RWPE1 (cell line): ENCODE measurements at places on chromosomes 12 and 14.

- DNase-seq, result peak; percentile 52
Measured at GRCh38 chr12:69570545-69571399, 14.5 kb upstream of the CCT2 start.

GRCh38 chr12:1591543-1591942 is 2.8 kb downstream of the FBXL14 start:
- no peak for DNase-seq

DNA sequence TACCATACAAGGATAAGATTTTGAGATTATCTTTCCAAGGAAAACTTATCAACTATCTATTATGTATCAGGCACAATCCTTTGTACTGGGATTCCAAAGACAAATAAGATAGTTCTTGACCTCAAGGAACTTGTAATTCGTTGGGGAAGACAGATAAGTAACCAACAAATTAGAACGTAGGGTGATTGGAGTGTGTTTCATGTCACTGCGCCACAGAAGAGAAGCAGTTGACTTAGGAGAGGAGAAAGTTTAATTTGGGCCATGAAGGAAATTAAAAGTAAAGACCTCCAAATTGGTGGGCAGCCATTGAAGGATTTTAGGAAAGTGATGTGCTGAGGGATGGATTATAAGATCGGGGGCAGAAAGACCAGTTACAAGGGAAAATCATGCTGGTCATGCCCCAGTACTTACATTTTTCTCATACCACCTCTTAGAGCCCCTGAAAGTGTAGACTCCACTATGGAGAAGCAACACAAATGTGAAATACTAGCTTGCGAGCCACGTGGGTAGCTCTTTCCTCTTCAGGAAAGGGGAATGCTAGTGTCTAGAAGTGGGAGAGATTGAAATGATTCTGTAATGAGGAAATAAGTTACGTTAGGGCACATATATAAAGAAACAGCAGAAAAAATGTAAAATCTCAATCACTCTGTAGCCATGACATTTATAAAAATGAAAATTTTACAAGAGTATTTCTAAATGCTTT is 148.7 kb downstream of the ETV6 start:
- no peak for DNase-seq

DNA sequence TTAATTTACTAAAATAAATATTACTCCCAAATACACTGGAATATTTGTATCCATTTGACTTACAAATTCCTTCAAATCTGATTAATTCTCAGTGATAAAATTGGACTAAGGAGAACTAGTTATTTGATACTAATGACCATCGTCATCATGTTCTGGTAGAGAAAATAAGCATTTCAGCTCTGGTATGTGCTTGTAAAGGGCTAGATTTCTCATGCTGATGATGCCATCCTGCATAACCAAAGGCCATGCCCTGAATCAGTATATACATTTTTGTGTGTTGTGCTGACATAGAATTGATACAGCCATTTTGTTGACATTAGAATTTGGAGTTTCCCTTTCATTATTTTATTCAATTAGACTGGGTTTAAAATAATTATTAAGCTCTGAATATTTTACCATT is 148.9 kb downstream of the PCNX1 start:
- DNase-seq, result no peak

DNA sequence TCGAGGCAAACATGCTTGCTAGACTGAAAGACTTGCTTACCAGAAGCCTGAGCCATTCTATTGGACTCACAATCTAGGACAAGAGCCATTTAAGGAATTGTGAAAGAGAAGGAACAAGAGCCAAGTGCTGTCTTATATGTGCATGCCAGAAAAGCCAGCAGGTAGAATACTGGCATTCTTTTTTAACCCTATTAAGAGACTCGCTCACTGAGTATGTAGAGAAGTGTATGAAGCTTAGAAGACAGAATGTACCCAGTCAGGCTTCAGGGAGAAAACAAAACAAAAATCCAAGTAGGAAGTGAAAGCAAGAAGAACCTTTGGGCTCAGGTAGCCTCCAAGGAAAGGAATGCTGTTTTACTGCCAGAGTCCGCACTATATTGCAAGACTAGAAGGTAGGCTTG is 65.9 kb downstream of the DCAF5 start:
- DNase-seq, result no peak
